ENCODE measurements at places on chromosomes 13 and 19. TPM values are rescaled to one million over a fixed set of nuclear protein-coding genes. Genes with fewer than 3 reads are reported as not detected.

Gene APOC4
- not detected for total RNA-seq

Gene CNFN
- 623 TPM for total RNA-seq

Gene POGLUT2
- total RNA-seq = 3.2 TPM

Gene PSPN
- total RNA-seq = 0.76 TPM

Gene ERCC1
- total RNA-seq = 41.4 TPM

Gene SBSN
- total RNA-seq = 486 TPM

Gene IGFL3
- total RNA-seq = not detected

Gene FCAR
- total RNA-seq = 0.61 TPM

Gene FUT1
- total RNA-seq = 3.7 TPM

Gene MEIOSIN
- total RNA-seq = not detected

Gene ANGPTL8
- not detected for total RNA-seq

Gene IZUMO2
- not detected for total RNA-seq

Gene SH2D3A
- total RNA-seq = 32.8 TPM

Gene TCF3
- 66.0 TPM for total RNA-seq

Gene FAM187B
- not detected for total RNA-seq

Gene FGF22
- 1.6 TPM for total RNA-seq

Gene ZNF723
- not detected for total RNA-seq

Gene FARP1
- total RNA-seq = 3.2 TPM

DNA sequence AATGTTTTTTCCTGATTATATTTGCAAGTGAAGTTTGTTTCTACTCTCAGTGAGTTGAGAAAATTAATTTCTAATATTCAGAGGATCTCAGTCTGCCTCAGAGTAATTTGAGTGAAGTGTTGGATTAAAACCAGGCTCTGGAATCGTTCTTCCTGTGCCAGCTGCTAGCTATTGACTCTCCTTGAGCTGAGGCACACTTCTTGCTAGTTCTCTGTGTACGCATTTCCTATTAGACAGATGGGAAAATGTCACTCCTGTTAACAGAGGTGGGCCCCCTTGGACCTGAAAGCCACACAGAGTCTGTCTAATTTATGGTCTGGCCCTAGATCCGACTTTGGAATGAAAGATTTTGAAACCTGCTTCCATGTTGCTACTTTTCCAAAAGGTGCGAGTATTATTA, 107.6 kb upstream of the RNF113B start:
- no peak for DNase-seq

DNA sequence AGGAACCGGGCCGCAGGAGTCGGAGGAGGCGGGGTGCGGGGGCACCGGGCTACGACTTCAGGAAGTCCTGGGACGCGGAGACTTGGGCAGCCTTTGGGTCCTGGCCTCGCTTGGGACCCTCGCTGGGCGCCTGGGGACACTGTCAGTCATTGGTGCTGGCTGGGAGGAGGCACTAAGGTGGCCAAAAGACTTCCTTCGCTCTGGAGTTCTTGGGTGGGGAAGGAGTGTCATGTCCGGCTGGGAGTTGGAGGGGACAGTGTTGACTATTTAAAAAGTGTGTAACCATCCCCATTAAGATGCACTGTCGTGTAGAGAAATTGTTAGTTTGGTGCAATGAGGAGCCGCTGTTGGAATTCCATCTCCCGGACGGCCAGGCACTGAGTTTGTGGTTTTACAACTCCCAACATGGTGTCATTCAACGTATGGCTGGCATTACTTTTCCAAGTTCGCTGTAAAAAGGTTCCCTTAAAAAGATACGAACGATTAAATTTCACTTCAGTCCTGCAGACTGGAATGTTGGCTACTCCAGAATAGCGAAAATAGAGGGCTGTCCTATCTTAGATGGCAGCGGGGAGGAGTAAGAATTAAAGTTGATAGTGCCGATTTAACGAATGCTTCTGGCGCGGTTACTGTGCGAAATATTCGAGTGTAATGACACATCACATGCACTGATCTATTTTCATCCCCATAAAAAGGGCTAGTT, 776 bp downstream of the DNAJC3 start:
- DNase-seq = no peak

DNA sequence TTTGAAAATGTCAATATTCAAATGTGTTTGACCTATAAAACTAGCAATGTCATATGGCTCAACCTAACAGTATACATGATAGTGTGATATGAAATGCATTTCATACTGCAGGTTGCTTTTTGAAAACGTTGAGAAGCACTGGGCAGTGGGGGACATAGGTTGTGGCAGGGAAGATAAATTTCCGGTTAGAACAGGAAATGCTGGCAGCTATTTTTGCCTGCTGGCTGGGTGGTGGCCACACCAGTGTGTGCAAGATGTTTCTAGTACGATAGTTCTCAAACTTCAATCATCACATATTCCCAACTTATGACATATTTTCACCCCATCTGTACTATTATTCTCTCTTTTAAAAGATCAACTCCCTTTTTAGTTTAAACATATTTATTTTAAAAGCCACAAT, 17.2 kb downstream of the FXYD5 start:
- no peak for DNase-seq

DNA sequence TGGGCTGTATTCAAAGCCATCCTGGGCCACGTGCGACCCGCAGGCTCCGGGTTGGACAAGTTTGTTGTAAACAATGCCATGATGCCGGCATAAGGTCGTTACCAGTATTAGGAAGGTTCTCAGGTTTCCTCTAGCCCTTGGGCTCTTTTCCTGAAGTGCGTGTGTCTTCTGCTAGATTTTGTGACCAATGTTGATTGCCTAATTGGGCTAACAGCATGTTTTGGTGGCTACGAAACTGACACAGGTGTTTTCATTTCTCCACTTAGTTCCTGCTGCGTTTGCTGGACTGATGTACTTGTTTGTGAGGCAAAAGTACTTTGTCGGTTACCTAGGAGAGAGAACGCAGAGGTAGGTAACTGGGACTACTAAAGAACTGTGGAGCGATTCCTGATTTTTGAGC, 20.3 kb downstream of the ALOX5AP start:
- no peak for DNase-seq

DNA sequence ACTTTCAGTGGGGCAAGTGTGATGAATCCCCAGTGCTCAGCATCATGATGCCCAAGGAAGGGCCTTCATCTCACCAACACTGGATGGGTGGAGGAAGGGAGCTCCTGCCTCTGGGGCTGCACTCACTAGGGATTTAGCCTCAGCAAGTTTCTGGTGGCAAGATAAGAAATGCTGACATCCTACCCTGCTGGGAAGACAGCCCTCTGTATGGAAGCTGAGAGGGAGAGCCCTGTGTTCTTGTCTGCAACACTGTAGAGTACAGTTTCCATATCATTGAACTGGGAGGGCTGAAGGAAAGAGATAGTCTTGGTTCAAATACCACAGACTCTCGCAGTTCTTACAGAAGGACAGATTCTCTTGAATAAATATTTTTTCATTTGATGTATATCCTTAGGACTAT, 7.3 kb upstream of the ZNF460 start:
- no peak for DNase-seq

GRCh38 chr13:43006893-43007631, 15.0 kb upstream of the EPSTI1 start:
- DNase-seq = no peak

- DNase-seq = no peak
Observed at GRCh38 chr13:39016787-39017186, 21.1 kb downstream of the PROSER1 start.

DNA sequence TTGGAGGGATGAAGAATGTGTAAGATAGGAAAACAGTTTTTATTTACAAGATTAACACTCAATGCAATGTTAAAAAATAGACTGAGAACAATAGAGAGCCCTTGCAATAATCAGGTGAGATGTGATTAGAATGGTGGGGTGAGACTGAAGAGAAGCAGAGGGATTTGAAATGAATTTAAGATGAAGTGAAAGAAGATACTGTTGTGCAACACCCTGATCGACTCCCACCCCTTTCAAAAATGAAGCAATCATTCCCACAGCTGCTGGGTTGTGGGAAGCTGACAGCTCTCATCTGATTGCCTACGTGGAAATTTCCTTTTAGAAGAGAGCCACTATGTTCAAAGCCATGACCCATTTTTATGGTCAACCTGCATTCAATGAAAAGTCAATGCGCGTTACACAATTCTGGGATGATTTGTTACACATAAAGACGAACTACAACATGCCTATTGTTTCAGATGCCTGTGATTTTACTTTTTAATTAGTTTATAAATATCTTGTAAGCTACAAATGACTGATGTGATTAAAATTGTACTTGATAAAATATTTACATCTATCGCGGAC, 1374.8 kb downstream of the PCDH9 start:
- DNase-seq = no peak

- no peak for DNase-seq
Observed at GRCh38 chr13:91659256-91660075, 261.0 kb downstream of the GPC5 start.

GRCh38 chr19:7982103-7982502, 23.3 kb downstream of the ELAVL1 start:
- no peak for DNase-seq

- no peak for DNase-seq
Observed at GRCh38 chr13:59774491-59774971, 389.2 kb downstream of the DIAPH3 start.

DNA sequence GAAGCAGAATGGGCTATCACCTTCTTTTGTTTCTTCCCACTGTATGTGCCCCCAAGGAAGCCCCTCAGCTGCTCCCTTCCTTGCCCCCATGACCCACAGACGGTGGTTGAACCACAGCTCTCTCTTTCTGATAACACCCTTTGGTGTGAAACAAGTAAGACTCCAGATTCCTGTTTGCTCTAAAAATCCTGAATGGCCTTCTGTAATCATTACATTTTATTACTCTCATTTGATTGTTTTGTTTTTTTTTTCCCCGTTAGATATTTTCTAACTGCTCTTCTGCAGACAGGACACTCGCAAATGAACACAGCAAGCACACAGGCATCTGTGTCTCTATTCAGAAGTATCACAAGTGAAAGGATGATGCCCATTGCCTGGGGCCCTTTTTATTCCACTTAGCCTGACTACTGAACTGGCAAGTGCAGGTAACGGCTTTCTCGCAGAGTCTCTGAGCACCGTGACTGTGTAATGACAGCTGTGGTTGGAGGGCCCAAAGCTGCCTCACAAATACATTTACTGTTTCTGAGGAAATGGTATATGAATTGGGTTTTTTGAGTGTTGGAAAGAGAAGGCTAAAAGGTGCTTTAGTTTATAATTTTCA, 59.3 kb downstream of the OXGR1 start:
- no peak for DNase-seq

DNA sequence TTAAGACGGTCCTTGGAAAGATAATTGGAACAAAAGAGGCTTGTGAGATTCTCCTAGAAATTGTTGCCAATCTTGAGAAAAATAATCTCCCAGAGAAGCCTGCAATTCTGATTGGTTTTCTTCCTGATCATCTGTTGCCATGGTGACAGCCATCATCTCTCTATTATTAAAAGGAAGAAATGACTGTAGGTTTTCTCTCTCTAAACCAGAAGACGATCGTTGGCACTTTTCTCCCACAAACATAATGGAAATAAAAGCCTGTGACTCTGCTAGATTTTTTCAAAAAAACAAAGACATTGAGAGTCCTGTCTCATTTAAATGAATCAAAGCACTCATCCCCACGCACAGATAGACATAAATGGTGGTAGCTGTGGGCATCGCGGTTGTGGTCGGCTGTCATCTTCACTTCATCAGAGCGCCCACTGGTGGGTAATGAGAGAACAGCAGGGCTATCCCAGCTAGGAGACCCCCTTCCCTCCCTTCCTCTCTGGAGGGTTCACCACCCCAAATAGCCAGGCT, 21.7 kb upstream of the CALM3 start:
- no peak for DNase-seq

DNA sequence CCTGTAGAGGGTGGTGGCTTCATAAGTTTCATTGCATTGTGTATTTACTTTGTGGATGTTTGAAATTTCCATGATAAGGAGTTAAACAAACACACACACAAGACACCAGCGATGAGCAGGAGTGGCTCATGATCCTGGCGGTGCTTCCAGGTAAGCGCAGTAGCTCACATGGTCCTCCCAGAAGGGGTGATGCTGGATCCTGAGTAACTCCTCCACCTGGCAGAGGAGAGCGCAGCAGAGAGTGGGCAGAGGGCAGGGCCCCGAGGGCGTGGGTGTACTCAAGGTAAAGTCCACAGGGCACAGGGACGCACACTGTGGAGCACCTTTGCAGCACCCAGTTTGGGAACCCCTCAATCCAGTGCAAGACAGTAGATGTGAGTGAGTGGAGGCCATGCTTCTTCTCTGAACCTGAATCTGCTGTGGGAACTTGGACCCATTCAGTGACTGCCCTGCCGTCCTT, 54.0 kb downstream of the RFX2 start:
- DNase-seq = no peak

- no peak for DNase-seq
Observed at GRCh38 chr13:108087810-108088209, 127.5 kb downstream of the LIG4 start.

DNA sequence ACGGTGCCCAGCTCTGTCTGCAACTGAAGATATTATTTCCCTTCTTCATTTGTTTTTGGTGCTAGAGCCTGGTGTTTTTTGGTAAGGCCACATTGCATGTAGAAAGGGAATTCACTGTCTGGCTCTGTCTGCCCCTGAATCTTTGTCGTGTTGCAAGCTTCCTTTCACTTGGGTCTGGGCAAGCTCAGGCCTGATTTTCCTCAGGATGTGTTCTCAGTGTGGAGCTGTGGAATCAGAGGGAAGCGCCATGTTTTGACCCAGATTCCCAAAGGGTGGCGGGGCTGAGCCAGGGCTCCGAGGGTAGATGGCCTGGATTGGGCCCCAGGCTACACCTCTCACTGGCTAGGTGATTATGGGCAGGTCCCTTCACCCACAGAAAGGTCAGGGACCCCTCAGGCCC, 8.6 kb downstream of the PRKCSH start:
- DNase-seq = no peak

GRCh38 chr13:30984620-30985019, 52.2 kb downstream of the TEX26 start:
- no peak for DNase-seq

GRCh38 chr13:50617134-50617721, 226.3 kb downstream of the DLEU7 start:
- DNase-seq = no peak

DNA sequence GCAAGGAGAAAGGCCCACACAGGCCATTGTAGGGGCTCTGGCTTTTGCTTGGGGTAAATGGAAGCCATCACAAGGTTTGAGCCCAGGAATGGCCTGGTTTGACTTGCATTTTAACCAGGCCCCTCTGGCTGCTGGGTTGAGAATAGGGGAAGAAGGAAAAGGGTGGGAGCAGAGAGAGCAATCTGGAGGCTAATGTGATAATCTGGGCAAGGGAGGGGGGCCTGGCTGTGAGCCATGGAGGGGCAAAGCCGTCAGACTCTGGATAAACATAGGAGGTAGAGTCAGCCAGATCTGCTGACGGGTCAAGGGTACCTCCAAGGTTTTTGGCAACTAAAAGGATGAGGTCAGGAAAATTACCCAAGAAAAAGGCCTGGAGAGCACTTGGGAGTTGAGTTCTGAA, 41.6 kb downstream of the RFX2 start:
- DNase-seq = no peak

DNA sequence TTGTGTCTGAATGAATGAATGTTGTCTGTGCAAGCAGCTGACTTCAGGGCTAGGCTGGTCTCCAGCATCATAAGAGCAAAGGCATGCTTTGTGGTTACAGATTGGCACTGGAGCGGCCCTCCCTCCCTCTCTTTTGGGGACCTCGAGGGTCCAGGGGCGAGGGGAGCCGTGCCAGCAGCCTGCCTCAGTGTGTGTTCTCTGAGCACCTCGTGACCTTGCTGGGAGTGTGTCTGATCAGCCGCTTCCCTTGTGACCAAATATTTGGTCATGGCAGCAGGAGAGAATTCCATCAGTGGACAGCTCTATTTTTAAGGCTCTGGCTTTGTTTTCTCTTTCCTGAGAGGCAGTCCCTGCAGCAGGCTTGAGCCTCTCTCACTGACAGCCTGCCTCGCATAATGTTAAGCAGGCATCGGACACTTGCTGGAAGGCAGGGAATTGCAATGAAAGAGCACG, 329.7 kb downstream of the UQCRFS1 start:
- no peak for DNase-seq

- DNase-seq = no peak
Observed at GRCh38 chr19:1408300-1409203, 1.2 kb downstream of the DAZAP1 start.
